ENCODE measurements at places on chromosomes 6 and 20.

DNA sequence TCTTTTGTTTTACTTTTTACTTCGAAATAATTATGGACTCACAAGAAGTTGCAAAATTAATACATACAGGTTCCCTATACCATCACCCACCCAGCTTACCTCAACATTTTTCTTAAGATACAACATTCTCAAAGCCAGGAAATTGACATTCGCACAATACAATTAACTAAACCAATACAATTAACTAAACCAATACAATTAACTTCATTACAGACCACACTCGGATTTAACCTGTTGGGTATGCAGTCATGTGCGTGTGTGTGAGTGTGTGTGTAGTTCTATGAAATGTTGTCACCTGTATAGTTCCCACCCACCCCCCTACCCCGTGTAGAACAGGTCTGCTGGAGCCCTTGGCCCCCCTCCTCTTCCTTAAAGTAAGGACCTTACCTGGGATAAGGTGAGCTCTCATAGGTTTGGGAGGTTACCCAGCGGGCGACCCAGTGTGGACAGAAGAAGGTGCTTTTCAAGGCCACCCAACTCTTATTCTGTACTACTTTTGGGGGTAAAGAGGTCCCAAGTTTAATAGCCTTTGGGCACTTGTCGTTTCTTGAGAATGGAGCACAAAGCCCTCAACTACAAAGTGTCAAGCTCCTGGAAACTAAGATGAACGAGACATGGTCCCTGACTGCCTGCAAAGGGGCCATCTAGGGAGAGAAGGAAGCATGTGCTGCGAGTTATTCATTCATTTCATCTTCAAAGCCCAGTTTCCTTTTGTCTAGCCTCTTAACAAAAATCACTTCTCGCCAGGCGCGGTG, 544 bp upstream of the STK38 start:
- peak; percentile 34 for DNase-seq

- DNase-seq, result no peak
These were observed 4.4 kb downstream of the ZKSCAN3 start for GRCh38 chr6:28353981-28354676.

GRCh38 chr6:15572296-15573016, 90.4 kb downstream of the DTNBP1 start:
- DNase-seq, result no peak

GRCh38 chr6:26336355-26337198, 28.4 kb upstream of the BTN3A2 start:
- no peak for DNase-seq

- DNase-seq, result no peak
These were observed 19.0 kb downstream of the EPB41L1 start for GRCh38 chr20:36173451-36173933.
